ENCODE measurements at places on chromosomes 5 and 9.

DNA sequence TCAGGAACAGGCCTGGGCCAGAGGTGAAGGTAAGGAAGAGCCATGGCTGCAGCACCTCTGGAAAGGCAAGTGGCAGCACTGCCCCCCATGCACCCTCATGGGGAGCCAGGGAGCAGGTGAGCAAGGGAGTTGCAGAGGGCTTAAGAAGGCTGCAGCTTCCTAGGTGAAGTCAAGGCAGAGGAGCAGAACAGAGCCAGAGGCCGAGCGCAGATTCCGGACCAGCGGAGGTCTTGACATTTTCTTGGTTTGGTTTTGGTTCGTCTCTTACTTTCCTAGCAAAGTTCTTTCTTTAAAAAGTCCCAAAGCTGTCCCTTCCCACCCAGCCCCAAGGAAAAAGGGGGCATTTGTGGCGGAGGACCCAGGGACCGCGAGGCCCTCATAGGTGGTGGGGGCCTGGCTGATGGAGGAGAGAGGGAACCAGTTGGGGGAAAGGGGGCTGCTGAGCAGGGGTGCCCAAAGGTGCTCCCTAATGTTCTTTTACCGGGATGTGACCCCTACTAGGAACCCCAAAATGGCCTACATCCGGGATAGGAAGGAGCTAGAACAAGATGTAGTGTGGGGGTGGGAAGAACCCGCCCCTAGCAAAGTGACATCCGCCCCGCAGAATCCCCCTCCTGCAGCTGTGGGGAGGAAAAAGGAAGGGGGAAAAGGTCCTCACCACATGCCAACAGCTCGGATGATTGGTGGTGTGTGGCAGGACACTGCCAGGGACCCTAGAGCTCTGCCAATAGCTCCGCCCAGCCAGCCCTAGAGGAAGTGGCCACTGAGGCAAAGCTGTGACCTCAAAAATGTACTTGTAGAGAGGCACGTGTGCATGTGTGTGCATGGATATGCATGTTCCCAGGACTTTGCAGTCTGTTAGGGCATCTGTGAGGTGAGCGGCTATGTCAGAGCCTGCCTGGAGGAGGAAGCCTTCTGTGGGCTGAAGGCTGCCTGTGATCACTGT lies 914 bp upstream of the CD72 start:
- no peak for DNase-seq

GRCh38 chr9:97961361-97961760 lies 21.8 kb upstream of the ANP32B start:
- no peak for DNase-seq

DNA sequence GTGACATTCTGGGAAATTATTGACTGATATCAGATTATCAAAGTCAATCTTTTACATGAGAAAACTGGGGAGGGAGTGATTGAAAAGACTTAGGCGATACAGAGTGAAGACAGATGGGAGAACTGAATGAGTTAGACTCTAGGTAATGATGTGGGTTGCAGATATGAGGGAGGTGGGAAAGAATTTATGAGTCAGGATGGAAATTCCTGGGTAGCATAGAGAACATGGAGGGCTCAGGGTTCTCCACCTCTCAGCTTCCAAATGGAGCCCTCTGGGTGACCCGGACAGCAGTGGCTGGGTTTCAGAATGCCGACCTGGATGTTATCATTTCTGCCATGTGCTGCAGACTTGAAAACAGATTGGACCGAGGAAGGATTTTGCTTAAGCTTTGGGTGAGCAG lies 75.4 kb upstream of the SHB start:
- DNase-seq: no peak

DNA sequence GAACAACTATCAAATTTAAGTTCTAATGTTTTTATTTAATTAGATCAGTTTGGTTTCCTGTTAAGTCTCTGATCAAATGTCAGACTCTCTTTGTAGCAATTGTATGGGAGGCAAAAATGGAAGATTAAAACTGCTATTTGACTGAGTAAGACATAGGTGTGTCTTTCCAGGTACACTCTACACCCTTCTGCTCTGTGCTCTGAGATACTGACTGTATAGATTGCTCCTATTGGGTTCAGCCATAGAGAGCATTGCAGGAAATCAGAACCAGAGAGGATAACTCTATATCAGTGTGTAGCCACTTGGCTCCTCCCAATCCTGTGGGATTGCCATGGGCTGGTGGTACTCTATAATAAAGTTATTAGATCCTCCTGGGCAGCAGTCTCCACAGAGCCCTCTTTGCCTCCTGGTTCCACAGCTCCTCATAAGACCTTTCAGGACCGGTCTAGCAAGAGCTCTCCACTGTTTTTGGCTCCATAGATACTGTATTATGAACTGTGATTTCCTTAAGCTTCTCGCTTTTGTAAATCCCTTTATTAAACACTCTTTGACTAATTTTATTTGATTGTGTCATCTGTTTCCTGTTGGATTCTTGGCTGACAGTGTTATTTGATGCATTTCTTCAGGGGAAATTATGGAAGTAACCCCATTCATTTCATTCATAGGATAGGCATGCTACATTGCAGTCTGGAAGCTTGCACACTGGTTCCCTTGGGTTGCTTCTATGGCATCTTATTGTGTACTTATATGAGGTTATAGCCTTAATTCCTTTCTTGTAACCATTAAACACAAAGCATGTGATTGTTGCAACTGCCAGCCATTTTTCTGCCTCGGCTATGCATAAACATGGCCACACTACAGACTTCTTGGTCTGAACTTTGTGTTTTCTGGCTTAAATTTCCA lies 115.6 kb downstream of the VCAN start:
- no peak for DNase-seq

GRCh38 chr5:91635950-91636734 lies 253.0 kb upstream of the ARRDC3 start:
- no peak for DNase-seq

GRCh38 chr9:131728961-131729360 lies 10.9 kb downstream of the RAPGEF1 start:
- DNase-seq: peak; percentile 46

DNA sequence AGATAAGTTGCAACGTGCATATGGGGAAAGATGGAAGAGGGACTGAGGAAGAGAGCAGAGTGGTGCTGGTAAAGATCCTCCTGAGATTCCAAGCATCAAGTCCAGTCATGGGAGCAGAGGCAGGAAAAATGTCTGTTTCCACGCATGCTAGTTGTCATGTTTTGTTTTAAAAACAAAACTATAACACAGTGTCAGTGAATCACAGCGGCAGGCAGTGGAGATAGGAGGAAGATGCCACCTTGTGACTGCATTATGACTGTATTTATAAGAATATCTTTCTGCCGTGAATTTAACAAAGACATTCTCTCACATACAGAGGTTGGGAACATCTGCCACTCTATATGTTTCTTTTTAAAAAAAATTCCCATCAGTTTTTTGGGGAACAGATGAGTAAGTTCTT lies 3.7 kb upstream of the SVEP1 start:
- no peak for DNase-seq

DNA sequence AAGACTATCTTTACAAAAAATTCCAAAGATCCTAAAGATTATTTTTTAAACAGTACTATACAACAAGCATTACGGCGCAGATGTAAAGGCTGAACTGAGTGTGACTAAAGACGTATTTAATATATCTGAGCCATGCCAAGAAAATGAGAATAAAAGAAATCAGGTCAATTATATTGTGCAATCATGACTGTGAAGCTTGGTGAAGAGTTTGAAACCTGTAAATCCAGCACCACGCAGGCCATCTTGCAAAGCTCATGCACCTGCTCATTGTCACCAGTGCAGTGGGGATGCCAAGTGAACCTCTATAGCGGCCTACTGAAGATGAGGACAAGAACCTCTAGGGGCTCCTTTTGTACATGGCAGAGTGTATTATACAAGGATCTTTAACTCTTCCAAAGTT lies 89.0 kb downstream of the ANKH start:
- DNase-seq: no peak

DNA sequence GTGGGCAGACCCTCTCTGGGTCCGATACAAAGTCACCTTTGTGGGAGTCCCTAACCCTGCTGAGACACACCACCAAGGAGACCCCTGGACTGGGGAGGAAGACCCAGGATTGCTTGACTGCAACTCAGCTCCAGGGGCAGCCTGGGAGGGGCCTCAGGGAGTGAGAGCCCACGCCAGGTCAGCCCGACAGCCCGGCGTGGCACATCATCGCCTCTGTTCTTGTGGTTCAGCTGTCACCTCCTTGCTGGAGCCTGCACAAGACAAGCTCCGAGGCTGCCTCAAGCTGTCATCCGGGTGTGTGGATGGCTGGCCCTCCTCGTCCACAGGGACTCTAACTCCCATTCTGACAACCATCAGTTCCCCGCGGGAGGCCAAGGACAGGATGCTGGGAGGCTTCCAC lies 133.6 kb downstream of the ZNF354C start:
- no peak for DNase-seq

DNA sequence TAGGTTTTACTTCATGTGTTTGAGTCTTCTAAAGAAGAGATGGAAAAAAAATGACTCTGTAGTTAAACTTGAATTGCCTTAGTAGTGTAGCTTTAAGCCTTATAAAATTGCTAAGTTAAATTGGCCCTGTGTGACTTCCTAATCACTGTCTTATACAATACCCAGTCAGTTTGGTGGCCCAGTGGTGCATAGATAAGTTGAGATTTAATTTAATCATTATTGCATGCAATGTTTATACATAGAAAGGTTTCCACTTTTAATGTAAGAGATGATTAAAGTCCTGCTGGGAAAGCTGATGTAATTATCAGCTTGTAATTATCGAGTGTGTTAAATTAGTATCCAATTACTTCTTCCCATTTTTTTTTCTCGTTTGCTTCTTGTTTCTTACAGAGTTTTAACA lies 187.1 kb downstream of the TRIO start:
- DNase-seq: no peak

DNA sequence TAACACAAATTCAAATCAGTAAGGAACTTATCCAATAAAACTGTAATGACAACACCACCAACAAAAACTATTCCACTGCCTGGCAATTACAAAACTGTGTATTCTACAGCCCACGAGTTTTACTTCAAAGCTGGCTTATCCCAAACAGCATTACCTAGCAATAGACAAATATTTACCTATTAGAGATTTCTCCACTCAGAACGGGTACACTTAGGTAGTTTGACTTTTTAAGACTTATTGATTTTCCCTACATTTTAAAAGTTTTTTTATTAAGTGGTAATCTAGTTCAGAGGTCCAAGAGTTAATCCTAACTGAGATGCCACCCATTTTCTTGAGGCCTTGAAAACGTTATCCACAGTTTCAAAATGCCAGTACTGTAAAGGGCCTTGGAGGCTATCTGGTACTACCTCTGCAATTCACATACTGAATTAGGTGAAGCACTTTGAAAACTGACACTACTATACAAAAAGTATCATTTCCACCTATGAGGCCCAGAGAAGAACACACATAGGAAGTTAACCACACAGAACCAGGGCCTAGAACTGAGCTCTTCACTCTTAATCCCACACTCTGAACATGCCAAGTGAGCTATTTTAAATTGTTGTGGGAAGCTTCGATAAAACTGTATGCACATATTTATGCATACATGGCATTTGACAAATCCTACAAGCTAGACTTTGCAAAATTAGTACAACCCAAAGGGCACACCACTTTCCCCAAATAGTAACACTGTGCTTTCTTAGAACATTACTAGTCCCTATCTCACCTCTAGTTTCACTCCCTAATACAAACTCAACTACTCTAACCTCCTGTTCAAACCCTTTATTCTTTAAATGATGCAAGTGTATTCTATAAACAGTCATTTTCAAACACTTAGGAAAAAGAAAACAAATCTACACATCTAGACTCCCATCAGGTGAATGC lies 2.1 kb downstream of the NADK2 start:
- DNase-seq: no peak

GRCh38 chr5:117379521-117379920 lies 804.9 kb upstream of the SEMA6A start:
- DNase-seq: no peak

DNA sequence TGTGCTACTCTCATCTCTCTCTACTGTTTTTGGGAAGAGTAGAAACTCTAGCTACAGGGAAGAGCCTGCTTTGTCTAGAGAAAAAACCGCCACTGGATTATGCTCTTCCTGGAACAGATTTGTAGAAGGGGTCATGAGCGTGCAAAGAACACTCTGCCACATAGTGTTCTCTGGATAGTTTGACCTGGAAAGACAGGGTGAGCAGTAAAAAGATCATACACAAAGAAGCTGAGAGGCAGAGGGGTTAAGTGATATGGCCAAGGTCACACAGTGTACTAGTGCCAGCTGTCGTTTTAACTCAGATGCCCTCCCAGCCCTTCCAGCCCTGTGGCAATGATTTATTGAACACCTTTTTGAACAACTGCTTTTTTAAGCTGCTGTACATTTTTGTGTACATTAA lies 182.2 kb downstream of the NNT start:
- DNase-seq: no peak

DNA sequence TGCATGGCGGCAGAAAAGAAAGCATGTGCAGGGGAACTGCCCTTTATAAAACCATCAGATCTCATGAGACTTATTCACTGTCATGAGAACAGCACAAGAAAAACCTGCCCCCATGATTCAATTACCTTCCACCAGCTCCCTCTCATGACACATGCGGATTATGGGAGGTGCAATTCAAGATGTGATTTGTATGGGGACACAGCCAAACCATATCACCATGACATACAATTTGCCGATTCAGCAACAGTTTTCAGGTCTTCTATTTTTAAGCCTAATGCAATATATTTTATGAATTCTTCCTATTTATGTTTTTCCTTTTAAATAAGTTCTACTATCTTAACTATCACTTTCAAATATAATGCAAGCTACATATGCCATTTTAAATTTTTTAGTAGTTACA lies 90.8 kb upstream of the CCDC152 start:
- DNase-seq: no peak

DNA sequence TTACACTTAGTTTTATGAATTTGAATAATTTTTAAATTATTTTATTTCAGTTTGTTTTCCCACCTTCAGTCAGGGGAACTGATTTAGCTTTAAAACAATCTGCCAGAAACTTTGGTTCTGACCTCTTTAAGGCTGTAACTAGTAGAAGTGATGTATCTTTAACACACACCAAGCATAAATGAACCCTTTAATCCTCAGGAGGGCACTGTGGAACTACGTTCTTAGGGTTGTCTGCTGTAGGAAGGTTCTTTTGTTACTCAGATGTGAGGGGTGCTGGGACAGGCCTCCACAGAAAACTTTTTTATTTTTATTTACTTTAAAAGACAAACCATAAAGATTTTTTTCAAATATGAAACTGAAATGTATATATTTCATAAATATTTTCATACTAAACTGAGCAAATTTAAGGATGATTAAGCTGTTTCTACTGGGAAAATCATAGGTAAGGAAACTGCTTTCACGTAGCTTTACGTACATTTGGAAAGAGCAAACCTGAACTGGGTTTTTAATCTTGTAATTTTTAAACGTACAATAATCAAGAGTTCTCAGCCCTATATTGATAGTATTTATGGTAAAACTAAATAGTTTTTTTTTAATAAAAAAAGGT lies 5.3 kb downstream of the KLF4 start:
- no peak for DNase-seq

- no peak for DNase-seq
Observed at GRCh38 chr5:137659209-137659608, 76.7 kb downstream of the KLHL3 start.

DNA sequence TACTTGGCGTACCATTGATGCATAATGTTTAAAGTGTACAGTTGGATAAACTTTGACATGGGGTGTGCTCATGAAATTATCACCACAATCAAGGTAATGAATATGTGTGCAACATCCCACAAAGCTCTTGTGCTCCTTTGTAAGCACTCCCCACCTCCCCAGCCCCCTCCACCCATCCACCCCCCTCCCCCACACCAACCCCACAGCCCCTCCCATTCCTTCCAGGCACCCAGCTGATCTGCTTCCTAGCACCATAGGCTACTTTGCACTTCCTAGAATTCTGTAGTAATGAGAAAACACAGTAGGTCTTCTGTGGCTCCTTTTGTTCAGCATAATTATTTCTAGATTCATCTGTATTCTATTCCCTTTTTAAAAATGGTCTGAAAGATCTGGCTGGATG lies 24.5 kb downstream of the FGD3 start:
- DNase-seq: no peak

GRCh38 chr5:176625966-176626875 lies 4.1 kb downstream of the SNCB start:
- no peak for DNase-seq
